ENCODE measurements at places on chromosomes 4 and X. TPM values are rescaled to one million over a fixed set of nuclear protein-coding genes. Genes with fewer than 3 reads are reported as not detected.

- H3K27ac ChIP-seq = no peak overlapping the region
- H3K4me3 ChIP-seq = no peak overlapping the region
- no peaks in the 10 kb centered on the region for H3K36me3 ChIP-seq
- no peaks in the 10 kb centered on the region for H3K27me3 ChIP-seq
These were observed 448.3 kb upstream of the SLIT2 start for GRCh38 chr4:19803406-19803805.

- no peak for DNase-seq
- H3K27ac ChIP-seq = no peak overlapping the region
- no peak overlapping the region for H3K4me3 ChIP-seq
- no peaks in the 10 kb centered on the region for H3K36me3 ChIP-seq
- H3K27me3 ChIP-seq = no peaks in the 10 kb centered on the region
- no peaks in the 10 kb centered on the region for H3K4me1 ChIP-seq
These were observed 1313.7 kb upstream of the PABPC4L start for GRCh38 chr4:135515295-135515694.

Gene ACSL4
- 19.2 TPM for polyA plus RNA-seq

GRCh38 chr4:148061141-148061481 lies 329.2 kb downstream of the ARHGAP10 start:
- no peak overlapping the region for H3K27ac ChIP-seq
- H3K4me3 ChIP-seq = no peak overlapping the region
- H3K27me3 ChIP-seq = no peaks in the 10 kb centered on the region
- H3K36me3 ChIP-seq = no peaks in the 10 kb centered on the region

DNA sequence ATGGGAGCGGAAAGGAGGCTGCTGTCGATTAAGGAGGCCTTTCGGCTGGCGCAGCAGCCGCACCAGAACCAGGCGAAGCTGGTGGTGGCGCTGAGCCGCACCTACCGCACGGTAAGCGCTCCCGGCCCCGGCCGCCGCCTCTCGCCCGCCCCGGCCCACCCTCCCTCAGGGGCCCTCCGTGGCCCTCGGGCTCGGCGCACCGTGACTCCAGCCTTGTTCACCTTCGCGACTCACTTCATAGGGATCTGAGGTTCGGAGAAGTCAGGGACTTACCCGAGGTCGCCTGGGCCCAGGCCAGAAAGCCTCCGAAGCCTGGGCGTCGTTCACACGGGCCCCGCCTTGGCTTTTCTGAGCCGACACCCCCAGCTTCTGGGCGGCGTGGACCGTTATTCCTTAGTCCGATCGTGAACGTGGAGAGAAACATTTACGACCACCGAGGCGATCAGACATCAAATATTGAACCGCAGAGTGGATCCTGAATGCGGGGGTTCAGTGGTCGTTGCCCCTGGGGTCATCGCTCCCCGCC lies 362 bp downstream of the NCAPG start:
- peaks cover 7% of the 10 kb centered on the region for H3K36me3 ChIP-seq
- H3K27ac ChIP-seq = no peak overlapping the region
- H3K27me3 ChIP-seq = no peaks in the 10 kb centered on the region
- DNase-seq = no peak
- peaks cover 7% of the 10 kb centered on the region for H3K4me1 ChIP-seq

Gene SMIM10L2A
- not detected for polyA plus RNA-seq

DNA sequence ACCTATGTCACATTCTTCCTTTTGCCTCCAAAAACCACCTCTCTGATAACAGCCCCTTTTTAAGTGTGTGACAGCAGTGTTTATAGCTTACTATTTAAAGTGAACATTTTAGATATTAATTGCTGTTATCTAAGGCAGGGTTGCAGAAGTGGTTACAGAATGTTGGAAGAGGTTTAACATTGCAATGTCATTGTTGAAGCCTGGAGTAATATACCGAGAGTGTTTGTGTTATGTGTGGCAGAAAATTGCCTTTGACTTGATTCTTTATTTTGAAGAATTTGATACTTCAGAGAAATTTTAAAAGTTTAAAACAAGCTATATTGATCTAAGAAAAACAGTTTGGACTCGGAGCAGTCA lies 37.1 kb downstream of the SMARCAD1 start:
- H3K36me3 ChIP-seq = peaks cover 6% of the 10 kb centered on the region
- no peak overlapping the region for H3K27ac ChIP-seq
- DNase-seq = no peak
- no peaks in the 10 kb centered on the region for H3K4me1 ChIP-seq
- no peak overlapping the region for H3K4me3 ChIP-seq
- H3K27me3 ChIP-seq = no peaks in the 10 kb centered on the region

Gene SERPINA7
- not detected for polyA plus RNA-seq

GRCh38 chr4:55312489-55313101 lies 33.4 kb upstream of the SRD5A3 start:
- H3K27me3 ChIP-seq = no peaks in the 10 kb centered on the region
- no peak overlapping the region for H3K4me3 ChIP-seq
- H3K4me1 ChIP-seq = no peaks in the 10 kb centered on the region
- no peaks in the 10 kb centered on the region for H3K36me3 ChIP-seq
- DNase-seq = peak; percentile 46
- no peak overlapping the region for H3K27ac ChIP-seq

Gene SCOC
- polyA plus RNA-seq = 72.7 TPM

DNA sequence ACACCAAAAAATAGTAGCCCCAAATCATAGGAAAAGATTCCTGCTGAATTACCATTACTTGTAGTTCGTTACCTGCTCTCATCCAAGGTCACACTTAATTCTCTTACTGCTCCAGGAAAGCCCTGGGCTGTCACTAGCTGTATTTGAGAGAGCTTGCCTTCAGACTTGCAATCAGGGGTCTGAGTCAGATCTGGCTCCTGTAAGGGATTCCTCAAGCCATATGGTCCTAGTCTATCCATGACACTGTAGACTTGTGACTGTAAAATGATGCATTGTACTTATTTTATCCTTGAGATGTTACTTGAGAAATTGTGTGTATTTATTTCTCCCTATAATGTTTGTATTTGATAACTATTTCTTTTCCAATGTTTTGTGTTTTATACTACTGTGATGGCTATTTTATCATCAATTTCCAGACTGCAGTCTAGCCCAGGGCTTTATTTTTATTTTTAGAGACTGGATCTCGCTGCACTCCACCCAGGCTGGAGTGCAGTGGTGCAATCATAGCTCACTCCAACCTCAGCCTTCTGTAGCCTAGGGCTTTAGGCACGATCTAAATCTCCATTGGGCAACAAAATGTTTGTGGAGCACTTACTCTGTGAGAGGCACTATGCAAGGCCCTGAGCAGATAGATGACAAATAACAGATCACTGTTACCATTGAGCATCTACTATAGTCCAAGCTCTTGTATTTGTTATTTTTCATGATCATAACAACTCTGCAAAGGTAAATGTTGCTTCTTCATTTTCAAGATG lies 24.2 kb downstream of the ERVMER34-1 start:
- no peaks in the 10 kb centered on the region for H3K27me3 ChIP-seq
- H3K36me3 ChIP-seq = no peaks in the 10 kb centered on the region
- H3K4me3 ChIP-seq = no peak overlapping the region
- no peak for DNase-seq

Data from small intestine (tissue), 16 donors.